ENCODE measurements at places on chromosomes 12 and 14. TPM values are rescaled to one million over a fixed set of nuclear protein-coding genes. Genes with fewer than 3 reads are reported as not detected.

Gene YEATS4
- 34.9 TPM for total RNA-seq

Gene REP15
- 0.35 TPM for total RNA-seq

Gene FOXG1
- not detected for total RNA-seq

Gene TBX5
- not detected for total RNA-seq

Gene PSMC6
- total RNA-seq, result 113 TPM

Gene SDS
- total RNA-seq, result 0.18 TPM

Gene CRIP2
- total RNA-seq, result 4.5 TPM

Gene PPP1R1A
- total RNA-seq, result not detected

Gene UBE2N
- total RNA-seq, result 236 TPM

Gene TSHR
- not detected for total RNA-seq

Gene HSPA2
- 1.9 TPM for total RNA-seq

Gene TNFAIP2
- total RNA-seq, result 0.70 TPM

Gene SLC7A7
- 0.70 TPM for total RNA-seq

Gene FAM90A1
- total RNA-seq, result not detected

Gene SIX1
- total RNA-seq, result not detected

Gene PRB2
- total RNA-seq, result not detected

Gene TAS2R20
- 0.46 TPM for total RNA-seq

Gene CBLN3
- 7.7 TPM for total RNA-seq

Gene LYZ
- 8.8 TPM for total RNA-seq

Gene SLC25A47
- not detected for total RNA-seq

Gene RASAL1
- 0.51 TPM for total RNA-seq

Gene DLGAP5
- 36.0 TPM for total RNA-seq

Gene WNT1
- not detected for total RNA-seq

Gene LAG3
- total RNA-seq, result 245 TPM

Gene ZDHHC22
- total RNA-seq, result not detected

Gene KRT6C
- total RNA-seq, result not detected

Gene NEUROD4
- not detected for total RNA-seq

Gene CPM
- total RNA-seq, result 1.6 TPM

Gene C3AR1
- 2.0 TPM for total RNA-seq

Gene MEG3
- not detected for total RNA-seq

Gene LRRC10
- total RNA-seq, result not detected

Gene INHBC
- total RNA-seq, result 0.11 TPM

Gene NTS
- total RNA-seq, result not detected

Gene ABCC9
- total RNA-seq, result not detected

Gene TAS2R8
- total RNA-seq, result not detected

Gene RNASE2
- total RNA-seq, result not detected

Gene FZD10
- total RNA-seq, result not detected

Gene LRRC43
- total RNA-seq, result 0.26 TPM

Gene SLC38A4
- total RNA-seq, result not detected

Gene DPPA3
- not detected for total RNA-seq

Gene PYGL
- 0.44 TPM for total RNA-seq
